Activated naive CD4-positive, alpha-beta T cell treated with anti-CD3 and anti-CD28 coated beads for 36 hours (primary cell): ENCODE measurements at places on chromosomes 1 and 21.

GRCh38 chr1:57470036-57470435, 46.2 kb upstream of the DAB1 start:
- no peak for DNase-seq

DNA sequence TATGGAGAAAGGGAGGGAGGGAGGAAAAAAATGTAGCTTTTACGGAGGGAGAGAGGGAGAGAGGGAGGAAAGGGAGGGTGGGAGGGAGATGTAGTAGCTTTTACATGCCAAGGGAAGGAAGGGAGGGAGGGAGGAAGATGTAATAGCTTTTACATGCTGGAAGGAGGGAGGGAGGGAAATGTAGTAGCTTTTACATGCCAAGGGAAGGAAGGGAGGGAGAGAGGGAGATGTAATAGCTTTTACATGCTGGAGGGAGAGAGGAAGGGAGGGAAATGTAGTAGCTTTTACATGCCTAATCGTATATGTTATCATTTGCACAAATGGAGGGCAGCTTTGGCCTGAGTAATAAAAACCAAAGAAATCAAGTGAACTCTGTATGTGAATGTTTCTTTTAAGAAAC, 35.6 kb downstream of the EEIG2 start:
- DNase-seq, result no peak

DNA sequence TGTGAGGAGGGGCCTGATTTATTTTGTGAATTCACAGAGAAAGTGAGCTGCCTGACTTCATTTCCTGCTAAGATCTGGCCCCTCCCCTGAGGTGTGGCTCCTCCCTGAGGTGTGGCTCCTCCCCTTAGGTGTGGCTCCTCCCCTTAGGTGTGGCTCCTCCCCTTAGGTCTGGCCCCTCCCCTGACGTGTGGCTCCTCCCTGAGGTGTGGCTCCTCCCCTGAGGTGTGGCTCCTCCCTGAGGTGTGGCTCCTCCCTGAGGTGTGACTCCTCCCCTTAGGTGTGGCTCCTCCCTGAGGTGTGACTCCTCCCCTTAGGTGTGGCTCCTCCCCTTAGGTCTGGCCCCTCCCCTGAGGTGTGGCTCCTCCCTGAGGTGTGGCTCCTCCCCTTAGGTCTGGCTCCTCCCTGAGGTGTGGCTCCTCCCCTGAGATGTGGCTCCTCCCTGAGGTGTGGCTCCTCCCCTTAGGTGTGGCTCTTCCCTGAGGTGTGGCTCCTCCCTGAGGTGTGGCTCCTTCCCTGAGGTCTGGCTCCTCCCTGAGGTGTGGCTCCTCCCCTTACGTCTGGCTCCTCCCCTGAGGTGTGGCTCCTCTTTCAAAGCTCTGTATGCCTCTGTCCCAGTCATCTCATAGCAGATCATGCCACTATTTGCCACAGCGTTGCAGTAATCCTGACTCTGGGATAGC, 26.9 kb upstream of the LRRC3 start:
- peak; percentile 60 for DNase-seq

DNA sequence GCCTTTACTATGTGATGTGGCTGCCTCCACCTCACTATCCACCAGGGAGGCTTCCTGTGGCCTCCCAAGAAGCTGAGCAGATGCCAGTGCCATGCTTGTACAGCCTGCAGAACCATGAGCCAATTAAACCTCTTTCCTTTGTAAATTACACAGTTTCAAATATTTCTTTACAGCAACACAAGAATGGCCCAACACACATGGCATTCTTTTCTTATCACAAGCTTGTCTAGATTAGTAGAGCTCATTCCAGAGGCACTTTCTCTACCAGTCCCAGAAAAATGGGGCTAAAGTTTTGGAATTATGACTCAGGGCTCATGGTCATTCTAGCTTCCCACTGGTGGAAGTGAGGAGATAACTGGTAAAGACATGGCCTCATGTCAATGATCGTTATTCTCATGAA, 655.2 kb downstream of the LMO4 start:
- no peak for DNase-seq

DNA sequence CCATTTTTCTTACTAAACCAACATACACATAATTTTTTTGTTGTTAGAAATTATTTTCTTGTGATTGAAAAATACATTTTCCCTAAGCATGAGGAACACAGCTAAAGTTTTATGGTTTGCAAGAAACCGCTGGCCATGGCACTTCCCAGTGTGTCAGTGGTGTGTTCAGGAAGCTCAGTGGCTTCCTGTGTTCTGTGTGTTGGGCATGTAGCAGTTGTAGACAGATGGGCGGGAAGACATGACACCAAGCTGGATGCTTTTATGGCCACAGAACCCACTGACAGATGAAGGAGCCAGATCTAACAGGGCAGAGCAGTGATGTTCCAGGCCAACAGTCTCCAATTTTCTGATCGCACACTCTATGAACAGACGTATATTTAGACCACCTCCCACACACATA, 119.8 kb downstream of the GALNT2 start:
- DNase-seq, result peak; percentile 12

- peak; percentile 11 for DNase-seq
These were observed 2.1 kb downstream of the CDC7 start for GRCh38 chr1:91502672-91503184.

DNA sequence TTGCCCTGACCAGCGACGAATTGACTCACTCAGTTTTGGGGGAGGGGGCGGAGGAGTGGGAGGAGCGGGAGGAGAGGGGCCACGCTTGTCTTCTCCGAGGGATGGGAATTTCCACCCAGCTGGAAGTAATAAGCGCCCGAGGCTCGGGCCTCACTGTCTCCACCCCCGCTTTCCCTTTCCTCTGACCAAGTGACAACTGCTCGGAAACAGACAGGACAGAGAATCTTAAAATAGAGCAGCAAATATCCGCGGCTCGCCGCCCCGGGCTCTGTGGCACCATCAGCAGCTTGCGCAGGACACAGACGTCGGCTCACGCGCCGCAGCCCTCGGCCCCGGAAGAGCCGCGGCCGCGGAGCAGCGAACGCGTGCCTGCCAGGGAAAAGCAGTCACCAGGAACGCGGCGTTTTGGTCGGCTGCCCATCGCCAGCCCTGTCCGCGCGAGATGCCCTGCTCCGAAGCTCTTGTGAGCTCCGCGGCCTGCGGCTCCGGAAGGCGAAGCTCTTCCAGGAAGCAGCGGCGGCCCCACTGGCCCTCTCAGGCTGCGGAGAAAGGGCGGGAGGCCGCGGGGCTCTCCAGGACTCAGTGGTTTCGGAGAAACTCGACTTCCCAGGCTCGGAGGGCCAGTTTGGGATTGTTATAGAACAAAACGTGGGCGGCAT, 10.7 kb upstream of the RGS16 start:
- peak; percentile 72 for DNase-seq

DNA sequence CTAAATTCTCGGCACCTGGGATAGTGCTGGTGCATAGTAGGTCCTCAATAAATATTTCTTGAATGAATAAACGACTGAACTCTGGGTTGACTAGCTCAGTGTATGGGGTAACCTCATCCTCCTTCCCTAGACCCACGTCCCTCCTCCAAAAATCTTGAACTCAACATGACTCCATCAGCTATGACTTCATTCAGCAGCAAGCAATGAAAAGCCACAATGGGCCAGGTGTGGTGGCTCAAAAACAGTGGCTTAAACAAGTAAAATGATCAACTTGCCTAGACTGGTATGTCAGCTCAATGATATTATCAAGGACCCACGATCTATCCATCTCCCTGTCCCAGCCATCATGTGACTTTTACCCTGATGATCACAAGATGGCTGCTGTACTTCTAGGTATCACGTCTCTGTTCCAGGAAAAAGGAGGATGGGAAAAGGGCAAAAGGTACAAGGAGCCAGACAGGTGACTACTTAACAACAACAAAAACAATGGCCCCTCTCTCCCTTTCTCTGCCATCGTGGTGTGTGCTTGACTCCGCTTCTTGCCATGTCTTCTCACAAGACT, 13.0 kb upstream of the PAQR7 start:
- no peak for DNase-seq

DNA sequence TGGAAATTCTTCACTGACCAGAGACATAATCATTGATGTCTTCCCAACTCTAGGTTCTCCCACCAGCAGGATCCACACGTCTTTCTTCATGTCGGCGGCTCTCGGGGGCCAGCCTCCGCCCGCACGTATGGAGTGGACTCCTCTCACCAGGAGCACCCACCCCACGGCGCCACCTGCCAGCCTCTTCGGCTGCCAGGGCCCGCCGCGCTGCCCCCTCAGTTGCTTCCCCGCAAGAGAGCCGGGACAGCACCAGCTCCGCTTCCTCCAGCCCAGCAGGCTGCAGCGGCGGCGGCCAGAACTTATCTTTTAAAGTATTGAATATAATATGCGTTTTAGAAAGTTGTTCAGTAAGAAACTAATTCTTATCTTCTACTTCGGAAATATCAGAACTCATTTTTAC, 273.5 kb downstream of the LIPI start:
- DNase-seq, result no peak

- DNase-seq, result no peak
These were observed 69.6 kb upstream of the GFI1 start for GRCh38 chr1:92556350-92556749.

GRCh38 chr1:227899820-227900449, 47.8 kb downstream of the WNT9A start:
- DNase-seq, result peak; percentile 3

DNA sequence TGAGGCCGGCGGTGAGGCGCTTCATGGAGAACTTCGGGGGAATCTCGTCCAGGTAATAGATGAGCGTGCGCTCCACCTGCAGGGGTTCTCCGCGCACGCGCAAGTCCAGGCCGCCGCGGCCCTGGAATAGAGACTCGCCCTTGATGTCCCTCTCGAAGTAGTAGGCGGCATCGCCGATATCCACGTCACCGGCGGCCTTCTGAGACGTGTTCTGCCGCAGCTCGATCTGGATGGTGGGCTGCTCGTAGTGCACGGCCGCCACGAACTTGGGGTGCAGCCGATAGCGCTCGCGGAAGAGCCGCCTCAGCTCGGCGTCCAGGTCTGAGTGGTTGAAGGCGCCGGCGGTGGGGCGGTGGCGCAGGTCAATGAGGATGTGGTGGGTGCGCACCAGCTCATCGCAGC, 726 bp downstream of the TACSTD2 start:
- DNase-seq, result no peak

DNA sequence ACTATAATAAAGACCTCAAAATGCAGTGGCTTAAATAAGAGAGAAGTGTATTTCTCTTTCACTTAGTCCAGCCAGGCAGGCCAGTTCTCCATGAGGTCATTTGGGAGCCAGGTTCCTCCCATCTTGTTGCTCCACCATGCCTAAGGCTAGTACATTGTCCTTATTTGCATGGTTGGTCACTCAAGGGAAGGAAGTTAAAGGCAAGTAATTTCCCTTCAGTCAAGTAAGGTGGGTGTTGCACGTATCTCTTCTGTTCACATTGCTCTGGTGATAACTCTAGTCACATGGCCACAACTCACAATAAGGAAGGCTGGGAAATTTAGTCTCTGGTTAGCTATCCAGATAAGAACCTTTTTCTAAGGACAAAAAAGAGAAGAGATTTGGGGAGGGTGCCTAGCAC, 27.2 kb upstream of the TADA1 start:
- DNase-seq, result no peak

- DNase-seq, result no peak
These were observed 8.3 kb downstream of the ELF3 start for GRCh38 chr1:202018468-202019234.

DNA sequence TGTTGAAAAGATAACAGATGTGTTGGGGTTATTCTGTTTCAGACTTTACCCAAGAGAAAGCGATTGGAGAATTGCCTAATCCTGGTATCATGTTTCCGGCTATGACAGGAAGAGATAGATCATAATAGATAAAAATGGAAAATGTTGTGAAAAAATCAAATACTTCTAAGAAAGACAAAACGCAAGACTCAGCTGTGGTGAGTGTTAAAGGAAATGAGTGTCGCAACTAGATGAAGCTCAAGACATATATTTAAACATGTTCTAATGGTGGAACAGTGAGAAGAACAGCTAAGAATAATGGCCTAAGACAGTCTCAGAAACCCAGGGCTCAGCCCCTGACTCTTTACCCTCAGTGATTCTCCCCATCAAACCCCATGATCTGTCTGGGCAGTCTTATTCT, 426.7 kb upstream of the RUNX1 start:
- DNase-seq, result peak; percentile 20

- DNase-seq, result no peak
These were observed 230.8 kb upstream of the CHRM3 start for GRCh38 chr1:239155466-239156091.

DNA sequence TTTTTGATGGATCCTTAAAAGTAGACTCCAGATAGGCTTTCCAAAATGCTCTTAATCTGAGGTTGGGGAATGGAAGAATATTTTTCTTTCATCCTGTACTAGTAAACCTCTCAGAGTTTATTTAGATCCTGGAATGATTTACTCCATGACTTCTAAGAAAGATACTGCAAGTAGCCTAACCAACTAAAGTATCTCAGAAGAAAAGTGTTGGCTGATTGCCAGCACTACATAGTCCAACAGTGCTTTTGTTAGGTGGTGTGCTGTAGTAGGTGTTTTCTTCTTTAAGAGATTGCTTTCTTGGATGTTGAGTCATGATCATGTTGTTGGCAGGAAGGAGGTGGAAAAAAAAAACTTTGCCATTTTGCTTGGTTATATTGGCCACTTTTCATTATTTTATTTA, 119.8 kb downstream of the OSBPL9 start:
- DNase-seq, result no peak

GRCh38 chr1:162236201-162236600, 140.5 kb downstream of the SPATA46 start:
- DNase-seq, result no peak

DNA sequence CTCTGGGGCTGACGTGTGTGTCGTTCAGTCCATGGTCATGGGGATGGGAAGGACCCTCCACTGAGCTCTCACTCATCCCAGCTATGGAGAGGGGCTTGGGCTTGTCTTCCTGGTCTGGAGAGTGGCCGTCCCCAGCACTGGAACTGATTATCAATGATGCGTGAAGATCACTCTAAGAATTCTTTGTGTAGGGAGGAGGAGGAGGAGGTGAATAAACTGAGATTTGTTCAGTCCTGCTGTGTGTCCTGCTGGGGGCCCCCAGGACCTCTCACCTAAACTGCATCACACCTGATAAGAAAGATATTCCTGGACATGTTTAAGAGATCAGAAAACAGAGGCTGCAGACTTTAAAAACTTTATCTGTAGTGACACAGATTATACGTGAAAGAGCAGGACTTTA, 21.2 kb downstream of the RHOU start:
- DNase-seq, result no peak

DNA sequence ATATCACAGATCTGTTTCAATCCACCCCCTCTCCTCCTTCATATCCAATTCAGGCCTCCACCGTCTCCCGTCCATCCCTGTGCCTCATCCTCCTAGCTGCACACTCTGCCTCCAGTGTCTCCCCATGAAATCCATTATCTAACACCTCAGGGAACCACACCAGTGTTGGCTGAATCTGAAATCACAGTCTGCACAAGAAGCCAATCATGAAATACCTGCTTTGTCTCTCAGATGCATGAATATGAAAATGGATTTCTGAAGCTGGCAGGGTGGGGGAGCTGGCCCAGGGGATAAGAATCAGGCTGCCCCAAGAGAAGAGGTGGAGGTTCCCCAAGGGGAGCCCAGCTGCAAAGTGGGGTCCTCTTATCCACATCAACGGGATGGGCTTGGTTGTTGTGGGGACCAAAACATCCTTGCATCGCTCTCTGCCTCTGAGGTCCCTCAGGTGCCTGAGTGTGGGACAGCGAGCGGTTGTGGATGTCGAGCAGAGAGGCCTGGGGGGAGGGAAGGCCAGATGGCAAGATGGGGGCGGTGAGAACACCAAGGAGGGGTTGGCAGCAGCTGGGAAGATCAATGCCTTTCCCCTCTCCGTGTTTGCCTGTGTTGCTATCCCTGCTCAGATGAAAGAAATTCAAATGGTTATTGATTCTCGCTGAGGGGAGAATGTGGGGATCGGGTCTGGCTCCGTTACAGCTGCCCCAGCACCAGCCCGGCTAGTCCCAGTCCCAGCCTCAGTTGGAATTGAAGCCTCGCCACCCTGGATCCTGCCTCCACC, 237.3 kb upstream of the POU3F1 start:
- no peak for DNase-seq

- no peak for DNase-seq
These were observed 123.7 kb upstream of the EDN2 start for GRCh38 chr1:41608211-41608610.
